Smooth muscle cell of bladder (primary cell): ENCODE measurements at places on chromosomes 11 and 22. TPM values are rescaled to one million over a fixed set of nuclear protein-coding genes. Genes with fewer than 3 reads are reported as not detected.

PKDREJ gene
- total RNA-seq: under 0.01 TPM in 2 replicates

GAL gene
- total RNA-seq: 0.43 TPM in 1 of 2 replicates, not detected in the other

VPREB1 gene
- not detected in 2 replicates for total RNA-seq

MS4A6A gene
- total RNA-seq: not detected in 2 replicates

LRRC74B gene
- total RNA-seq: not detected in 2 replicates

KCNQ1OT1 gene
- total RNA-seq: 4.0 and 4.9 TPM in 2 replicates

DRICH1 gene
- total RNA-seq: 0.37 TPM in 1 of 2 replicates, not detected in the other

CCDC86 gene
- total RNA-seq: 4.8 and 7.6 TPM in 2 replicates

RAB3IL1 gene
- 4.3 and 5.9 TPM in 2 replicates for total RNA-seq

ZNF280B gene
- 0.28 and 0.46 TPM in 2 replicates for total RNA-seq

GLYAT gene
- total RNA-seq: not detected in 2 replicates

BUD13 gene
- 10.4 and 14.0 TPM in 2 replicates for total RNA-seq

RAG1 gene
- total RNA-seq: 0.14 and 0.18 TPM in 2 replicates

TRAPPC4 gene
- total RNA-seq: 112 and 118 TPM in 2 replicates

RHOD gene
- total RNA-seq: 13.4 and 17.4 TPM in 2 replicates

DUSP8 gene
- under 0.01 and 0.09 TPM in 2 replicates for total RNA-seq

MPZL3 gene
- total RNA-seq: 0.28 TPM in 2 replicates

OR2AG2 gene
- under 0.01 TPM in 2 replicates for total RNA-seq

CFAP300 gene
- total RNA-seq: 11.0 and 12.1 TPM in 2 replicates

MFNG gene
- total RNA-seq: 0.09 and 0.14 TPM in 2 replicates

CRELD2 gene
- 107 and 123 TPM in 2 replicates for total RNA-seq

PHLDB1 gene
- 48.4 and 108 TPM in 2 replicates for total RNA-seq
